ENCODE measurements at places on chromosomes 11 and 22. TPM values are rescaled to one million over a fixed set of nuclear protein-coding genes. Genes with fewer than 3 reads are reported as not detected.

GRCh38 chr22:36368359-36368983 is 19.3 kb downstream of the MYH9 start:
- no peak for DNase-seq

DNA sequence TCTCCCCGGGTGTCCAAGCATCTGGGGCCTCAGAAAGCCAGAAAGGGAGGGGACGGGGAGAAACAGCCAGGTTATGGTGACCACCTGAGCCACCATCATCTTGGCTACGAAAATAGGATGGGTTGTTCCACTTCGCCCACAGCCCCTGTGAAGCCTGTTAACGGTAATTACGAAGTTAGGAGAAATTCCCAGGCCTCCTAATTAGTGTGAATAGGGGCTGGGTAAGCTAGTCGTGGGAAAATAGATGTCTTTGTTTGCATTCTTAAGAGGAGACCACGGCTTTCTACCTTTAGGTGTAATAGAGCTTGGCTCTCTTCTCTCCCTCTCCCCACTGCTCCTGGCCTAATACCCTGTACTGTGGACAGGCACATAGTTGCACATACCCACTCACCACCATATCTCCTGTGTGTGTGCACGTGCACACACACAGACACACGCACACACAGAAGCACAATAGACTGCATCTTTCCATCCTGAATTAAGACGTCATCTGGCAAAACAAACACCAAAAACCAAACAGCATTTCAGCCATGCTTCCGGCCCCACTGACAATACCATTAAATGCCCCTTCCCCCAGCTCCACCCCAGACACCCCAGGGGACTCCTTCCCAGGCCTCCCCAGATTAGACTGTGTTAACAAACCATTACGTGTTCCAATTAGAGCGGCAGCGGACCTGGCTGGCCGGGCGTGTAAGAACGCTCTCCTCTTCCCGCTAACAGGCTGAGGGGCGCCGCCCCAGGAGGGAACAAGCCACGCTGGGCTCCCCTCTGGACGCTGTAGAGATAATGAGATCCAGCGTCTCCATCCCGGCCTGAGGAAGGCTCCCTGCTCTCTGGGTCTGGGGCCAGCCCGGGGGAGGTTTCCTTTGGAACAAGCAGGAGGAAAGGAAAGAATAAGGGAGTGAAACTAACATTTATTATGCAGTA is 72.8 kb downstream of the TP53I11 start:
- DNase-seq, result no peak

DNA sequence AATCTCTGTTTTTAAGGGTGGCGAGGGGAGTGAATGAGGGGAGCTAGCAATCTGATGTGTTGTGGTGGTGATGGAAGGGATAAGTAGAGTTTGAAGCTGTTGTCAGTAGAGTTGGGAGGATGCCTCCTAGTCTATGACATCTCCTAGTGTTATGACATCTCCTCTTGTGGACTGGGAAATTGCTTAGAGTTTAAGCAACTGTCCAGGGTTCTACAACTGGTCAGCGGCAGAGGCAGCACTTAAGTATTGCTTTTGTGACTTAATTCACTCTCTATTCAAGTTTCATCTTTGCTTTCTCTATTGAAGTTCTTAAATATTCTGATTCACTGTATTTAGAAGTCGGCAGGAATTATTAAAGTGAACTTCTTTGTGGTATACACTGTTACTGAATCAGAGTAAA is 13.8 kb downstream of the BMAL1 start:
- DNase-seq, result no peak

DNA sequence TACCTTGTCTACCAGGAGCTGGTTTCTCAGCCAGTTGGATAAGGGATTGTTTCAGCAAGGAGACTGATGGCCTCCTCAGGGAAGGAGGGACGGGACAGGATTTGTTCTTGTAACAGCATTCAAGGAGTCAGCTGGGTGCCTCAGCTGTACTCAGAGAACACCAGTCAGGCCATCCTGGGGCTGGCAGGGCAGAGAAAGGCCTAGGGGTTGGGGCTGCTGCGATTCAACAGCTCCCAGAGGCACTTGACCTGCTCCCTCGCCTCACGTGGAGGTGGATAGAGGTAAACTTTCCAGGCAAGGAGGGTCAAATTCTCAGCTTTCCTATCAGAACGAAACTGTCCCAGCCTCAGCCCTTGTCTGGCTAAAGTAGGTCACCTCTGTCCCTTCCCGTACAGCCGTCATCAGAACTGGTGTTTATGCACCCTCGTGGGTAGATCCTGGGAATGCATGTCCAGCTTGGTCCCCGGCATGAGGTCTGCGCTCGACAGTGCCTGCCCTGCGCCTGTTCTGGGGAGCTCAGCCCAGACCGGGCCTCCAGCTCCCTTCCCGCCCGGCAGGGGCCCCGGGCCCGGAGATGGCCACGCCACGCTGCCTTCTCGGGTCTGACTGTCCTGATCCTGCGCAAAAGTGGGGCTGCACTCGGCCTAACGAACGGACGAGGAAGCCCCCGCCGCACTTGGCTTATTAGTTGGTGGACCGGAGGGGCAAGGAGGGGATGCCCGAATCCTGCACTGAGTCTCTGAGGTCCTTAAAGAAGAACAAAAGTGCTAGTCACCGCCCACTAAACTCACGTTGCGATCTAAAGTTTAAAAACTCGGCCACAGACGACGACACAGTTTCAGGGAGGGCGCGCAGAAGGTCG is 762 bp upstream of the CCDC134 start:
- peak; percentile 79 for DNase-seq

- DNase-seq, result no peak
Measured at GRCh38 chr11:71379701-71380100, 68.5 kb downstream of the DHCR7 start.

DNA sequence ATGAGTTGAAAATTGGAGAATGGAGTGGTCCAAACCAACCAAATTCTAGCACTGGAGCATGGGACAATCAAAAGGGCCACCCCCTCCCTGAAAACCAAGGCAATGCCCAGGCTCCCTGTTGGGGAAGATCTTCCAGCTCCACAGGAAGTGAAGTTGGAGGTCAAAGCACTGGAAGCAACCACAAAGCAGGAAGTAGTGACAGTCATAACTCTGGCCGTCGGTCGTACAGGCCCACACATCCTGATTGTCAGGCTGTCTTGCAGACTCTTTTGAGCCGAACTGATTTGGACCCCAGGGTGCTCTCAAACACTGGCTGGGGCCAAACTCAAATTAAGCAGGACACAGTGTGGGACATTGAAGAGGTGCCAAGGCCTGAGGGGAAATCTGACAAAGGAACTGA is 80.5 kb upstream of the ADSL start:
- DNase-seq, result no peak

- DNase-seq, result no peak
Measured at GRCh38 chr11:45756384-45757010, 48.5 kb upstream of the SLC35C1 start.

- no peak for DNase-seq
Measured at GRCh38 chr11:59575505-59575904, 40.1 kb downstream of the OSBP start.

DNA sequence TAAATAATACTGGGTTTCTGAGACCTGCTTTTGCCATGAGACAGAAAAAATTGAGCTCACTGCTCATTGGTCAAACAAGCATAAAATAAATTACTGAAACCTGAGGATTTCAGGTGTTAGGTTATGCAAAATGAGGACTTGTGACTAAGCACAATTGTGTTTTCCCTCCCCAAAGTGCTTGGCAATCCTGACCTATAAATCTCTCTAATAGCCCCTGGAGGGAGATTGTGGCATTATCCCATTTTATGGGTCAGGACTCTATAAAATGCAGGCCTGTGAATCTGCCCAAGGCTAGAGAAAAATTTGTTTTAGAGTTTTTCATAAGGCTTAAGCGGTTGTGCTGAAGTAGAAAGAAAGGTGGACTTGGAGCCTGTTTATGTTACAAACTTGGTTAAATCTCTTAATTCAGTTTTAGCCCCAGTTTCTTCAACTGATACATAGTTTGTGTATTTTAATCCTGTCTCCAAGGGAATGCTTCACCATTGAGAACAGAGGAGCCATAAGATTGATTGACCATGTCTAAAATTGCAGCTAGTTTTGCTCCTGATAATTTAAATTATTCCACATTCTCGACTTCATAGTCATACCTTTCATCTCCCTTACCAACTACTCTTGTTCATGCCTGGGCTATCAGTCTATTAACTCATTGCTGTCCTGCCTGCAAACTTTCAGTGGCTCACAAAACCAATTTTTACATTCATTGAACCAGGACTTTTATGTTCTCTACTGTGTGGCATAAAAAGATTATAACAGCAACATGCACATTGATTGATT is 63.6 kb upstream of the LRRC4C start:
- no peak for DNase-seq

- no peak for DNase-seq
Measured at GRCh38 chr11:126403022-126403581, 47.6 kb downstream of the ST3GAL4 start.

DNA sequence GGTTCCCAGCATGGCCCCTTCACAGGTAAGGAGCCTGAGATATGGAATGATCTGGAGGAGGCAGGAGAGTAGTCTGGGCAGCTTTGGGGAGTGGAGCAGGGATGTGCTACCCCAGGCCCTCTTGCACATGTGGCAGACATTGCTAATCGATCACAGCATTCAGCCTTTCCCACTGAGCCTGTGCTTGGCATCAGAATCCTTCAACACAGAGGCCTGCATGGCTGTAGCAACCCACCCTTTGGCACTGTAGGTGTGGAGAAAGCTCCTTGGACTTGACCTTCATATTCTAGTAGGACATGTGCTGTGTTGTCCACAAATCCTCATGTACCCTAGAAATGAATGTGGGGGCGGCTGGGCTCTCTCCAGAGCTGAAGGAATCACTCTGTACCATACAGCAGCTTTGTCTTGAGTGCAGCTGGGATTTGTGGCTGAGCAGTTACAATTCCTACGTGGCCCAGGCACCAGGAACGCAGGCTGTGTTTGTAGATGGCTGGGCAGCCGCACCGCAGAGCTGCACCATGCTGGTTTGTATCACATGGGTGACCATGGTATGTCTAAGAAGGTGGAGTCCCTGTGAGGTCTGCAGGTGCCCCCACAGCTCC is 21.8 kb upstream of the PPP6R3 start:
- no peak for DNase-seq

DNA sequence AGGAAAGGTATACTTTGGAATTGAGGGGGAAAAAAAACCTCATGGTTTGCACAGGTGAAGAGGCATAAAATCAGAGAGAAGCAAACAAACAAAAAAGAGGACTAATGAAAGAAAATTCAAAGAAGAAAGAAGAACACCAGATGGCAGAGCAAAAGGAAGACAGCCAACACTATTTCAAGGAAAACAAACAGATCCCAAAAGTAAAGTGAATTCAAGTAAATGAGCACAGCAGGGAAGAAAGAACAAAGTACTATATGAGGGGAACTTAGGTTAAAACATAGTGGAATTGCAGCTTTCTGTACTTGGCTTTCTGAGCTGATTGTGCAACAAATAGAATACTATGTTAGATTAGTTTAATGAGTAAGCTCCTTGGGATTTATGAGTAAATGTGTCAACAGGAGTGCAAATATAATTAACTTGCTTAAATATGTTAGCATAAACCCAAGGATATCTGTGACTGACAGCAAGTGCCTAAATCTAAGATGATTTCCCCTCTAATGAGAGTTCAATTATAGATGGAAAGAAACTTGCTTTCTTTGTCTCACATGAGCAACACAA is 404.6 kb upstream of the CNTN5 start:
- DNase-seq, result no peak

- DNase-seq, result peak; percentile 89
Measured at GRCh38 chr11:64148226-64148916, 17.5 kb downstream of the MACROD1 start.

DNA sequence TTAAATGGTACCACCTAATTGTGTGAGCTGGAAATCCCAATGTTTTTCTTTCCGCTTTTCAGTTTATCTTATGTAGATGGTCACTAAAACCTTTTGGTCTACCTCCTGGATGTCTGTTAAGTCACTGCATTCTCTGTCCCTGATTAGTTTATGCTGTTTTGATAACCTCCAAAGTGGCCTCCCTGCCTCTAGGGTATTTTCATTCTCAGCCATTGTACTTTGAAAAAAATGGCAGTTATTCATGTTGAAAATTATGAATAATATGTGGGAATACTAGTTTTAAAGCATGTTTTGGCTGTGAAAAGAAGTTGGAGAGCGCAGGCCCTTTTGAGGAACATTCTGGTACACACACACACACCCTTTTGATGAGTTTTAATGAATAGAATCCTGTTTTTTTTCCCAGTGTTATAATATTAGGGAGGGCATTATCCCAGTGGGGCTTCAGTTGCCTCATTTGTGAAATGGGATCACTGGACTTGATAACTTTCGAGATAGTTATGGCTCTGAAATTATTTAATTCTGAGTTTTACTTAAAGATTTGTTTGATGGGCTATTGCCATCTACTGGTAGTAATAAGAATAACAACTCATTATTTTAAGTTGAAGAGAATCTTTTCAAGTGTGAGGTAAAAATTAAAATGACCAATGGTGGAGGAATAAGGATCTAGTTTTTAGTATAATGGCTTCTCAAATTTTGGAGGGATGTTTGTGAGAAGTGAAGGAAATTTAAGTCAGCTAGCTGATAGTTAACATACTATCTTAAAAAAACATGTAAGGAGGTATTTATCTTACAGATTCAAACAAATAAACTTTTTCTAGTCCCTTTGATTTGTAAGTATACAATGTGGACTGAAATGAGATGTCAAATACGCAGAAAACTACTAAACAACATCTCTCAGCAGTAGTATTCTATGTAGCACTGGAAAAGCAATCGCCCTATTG is 3.9 kb downstream of the FDX1 start:
- DNase-seq, result no peak

GRCh38 chr22:44127356-44127755 is 53.4 kb upstream of the PARVG start:
- no peak for DNase-seq

GRCh38 chr22:46525389-46526243 is 11.8 kb downstream of the CELSR1 start:
- DNase-seq, result no peak

- no peak for DNase-seq
Measured at GRCh38 chr11:102510439-102511135, 20.0 kb downstream of the MMP7 start.

- peak; percentile 79 for DNase-seq
Measured at GRCh38 chr22:41410311-41410751, 28.6 kb downstream of the TEF start.

- peak; percentile 69 for DNase-seq
Measured at GRCh38 chr11:35944503-35945136, 758 bp downstream of the LDLRAD3 start.

DNA sequence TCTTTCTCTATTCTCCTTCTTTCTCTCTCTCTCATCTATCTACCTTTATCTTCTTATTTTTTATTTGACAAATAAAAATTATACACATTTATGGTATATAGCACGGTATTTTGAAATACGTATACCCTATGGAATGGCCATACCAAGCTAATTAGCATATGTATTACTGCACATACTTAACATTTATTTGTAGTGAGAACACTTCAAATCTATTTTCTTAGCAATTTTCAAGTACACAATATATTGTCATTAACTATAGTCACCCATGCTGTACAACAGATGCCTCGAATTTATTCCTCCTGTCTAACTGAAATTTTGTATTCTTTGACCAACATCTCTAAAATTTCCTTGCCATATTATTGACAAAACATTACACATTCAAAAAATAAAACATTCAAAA is 447.1 kb downstream of the MIAT start:
- DNase-seq, result no peak

Gene FZD4
- 31.3 TPM for total RNA-seq

Gene LMNTD2
- total RNA-seq, result 0.14 TPM

Gene SYT12
- 0.32 TPM for total RNA-seq

Gene AMOTL1
- 53.5 TPM for total RNA-seq

Gene PEX26
- 19.4 TPM for total RNA-seq

Gene UCP2
- total RNA-seq, result 36.4 TPM

Gene MUC2
- total RNA-seq, result not detected

Gene PICK1
- total RNA-seq, result 20.9 TPM

Gene CLDN5
- 29.9 TPM for total RNA-seq
